ENCODE measurements at places on chromosomes 2 and 18.
A peak's percentile ranks its signal among the peaks of the same experiment; 100 is the strongest.

GRCh38 chr2:219511547-219512325 lies 2.5 kb upstream of the ASIC4 start:
- peaks cover 53% of the 10 kb centered on the region for H3K27me3 ChIP-seq
- H3K36me3 ChIP-seq = no peaks in the 10 kb centered on the region
- peaks cover 22% of the 10 kb centered on the region for H3K4me1 ChIP-seq
- no peak overlapping the region for H3K4me3 ChIP-seq

DNA sequence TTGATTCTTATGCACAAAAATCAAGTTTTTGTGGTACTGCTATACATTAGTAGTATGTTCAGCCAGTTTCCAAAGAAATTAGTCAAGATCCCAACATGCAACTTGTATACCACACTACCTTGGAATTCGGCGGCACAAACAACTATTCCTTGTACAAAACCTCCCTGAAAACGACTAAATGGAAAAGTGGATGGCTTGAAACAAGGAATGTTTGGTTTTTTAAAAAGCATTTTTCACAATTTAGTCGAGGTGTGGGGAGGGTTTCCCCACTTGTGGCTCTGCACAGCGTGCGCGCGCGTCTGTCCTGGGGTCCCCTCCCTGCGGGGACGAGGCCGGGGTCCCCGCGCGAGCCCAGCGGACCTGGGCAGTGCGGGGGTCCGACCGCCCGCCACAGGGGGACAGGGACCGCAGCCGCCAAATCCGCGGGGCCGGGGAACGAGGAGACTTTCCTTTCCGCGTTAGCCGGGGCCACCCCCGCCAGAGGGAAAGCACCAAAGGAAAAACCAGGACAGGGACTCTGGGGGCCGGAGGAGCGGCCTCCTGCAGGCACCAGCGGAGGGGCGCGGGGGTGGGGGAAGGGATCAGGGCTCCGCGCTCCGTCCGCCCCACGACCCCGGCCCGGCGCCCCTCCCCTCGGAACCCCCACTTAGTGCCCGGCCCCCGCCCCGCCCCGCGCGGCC lies 534 bp upstream of the SOCS6 start:
- H3K27me3 ChIP-seq = peaks cover 6% of the 10 kb centered on the region
- no peak overlapping the region for H3K27ac ChIP-seq
- no peaks in the 10 kb centered on the region for H3K36me3 ChIP-seq
- peak; percentile 68 for DNase-seq

DNA sequence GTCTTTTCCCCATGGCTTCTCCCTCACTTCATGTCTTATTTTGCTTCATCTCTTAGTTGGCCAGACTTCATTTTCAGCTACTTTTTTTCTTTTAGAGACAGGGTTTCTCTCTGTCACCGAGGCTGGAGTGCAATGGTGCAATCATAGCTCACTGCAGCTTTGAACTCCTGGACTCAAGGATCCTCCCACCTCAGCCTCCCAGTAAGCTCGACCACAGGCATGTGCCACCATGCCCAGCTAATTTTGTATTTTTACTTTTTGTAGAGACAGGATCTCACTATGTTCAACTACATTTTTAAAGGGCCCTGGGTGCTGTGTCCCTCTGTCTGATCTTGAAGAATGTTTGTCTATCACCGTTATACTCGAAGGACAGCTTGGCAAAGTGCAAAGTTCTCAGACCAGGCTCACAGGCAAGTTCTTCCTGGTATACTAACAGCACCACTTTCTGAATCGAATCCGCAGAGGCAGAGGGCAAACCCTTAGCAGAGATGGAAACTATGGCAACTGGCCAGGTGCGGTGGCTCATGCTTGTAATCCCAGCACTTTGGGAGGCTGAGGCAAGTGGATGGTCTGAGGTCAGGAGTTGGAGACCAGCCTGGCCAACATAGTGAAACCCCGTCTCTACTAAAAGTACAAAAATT lies 60.9 kb downstream of the SOWAHC start:
- H3K4me1 ChIP-seq = no peaks in the 10 kb centered on the region
- H3K36me3 ChIP-seq = no peaks in the 10 kb centered on the region
- no peak overlapping the region for H3K27ac ChIP-seq

DNA sequence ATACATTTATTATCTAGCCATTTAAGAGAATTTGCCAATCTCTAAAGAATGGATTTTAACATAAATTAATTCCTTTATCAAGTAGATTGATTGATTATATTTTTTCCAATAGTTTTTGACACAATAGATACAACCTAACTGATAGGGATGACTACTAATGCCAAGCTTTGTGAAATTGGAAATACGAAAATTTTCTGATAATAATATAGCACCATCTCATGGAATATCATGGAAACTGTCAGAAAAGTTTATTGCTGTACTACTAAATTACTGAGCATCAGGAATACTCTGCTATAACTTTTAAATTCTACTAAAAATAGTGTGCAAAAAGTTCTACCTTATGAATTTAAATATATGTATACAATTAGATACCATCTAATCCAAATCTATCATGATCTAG lies 101.8 kb upstream of the MAP2 start:
- DNase-seq = no peak
- no peaks in the 10 kb centered on the region for H3K27me3 ChIP-seq
- no peaks in the 10 kb centered on the region for H3K36me3 ChIP-seq
- no peak overlapping the region for H3K27ac ChIP-seq
- no peak overlapping the region for H3K4me3 ChIP-seq

GRCh38 chr2:180048251-180048650 lies 41.2 kb upstream of the CWC22 start:
- peaks cover 4% of the 10 kb centered on the region for H3K27me3 ChIP-seq
- H3K4me1 ChIP-seq = no peaks in the 10 kb centered on the region
- no peak for DNase-seq
- H3K27ac ChIP-seq = no peak overlapping the region
- no peaks in the 10 kb centered on the region for H3K36me3 ChIP-seq

DNA sequence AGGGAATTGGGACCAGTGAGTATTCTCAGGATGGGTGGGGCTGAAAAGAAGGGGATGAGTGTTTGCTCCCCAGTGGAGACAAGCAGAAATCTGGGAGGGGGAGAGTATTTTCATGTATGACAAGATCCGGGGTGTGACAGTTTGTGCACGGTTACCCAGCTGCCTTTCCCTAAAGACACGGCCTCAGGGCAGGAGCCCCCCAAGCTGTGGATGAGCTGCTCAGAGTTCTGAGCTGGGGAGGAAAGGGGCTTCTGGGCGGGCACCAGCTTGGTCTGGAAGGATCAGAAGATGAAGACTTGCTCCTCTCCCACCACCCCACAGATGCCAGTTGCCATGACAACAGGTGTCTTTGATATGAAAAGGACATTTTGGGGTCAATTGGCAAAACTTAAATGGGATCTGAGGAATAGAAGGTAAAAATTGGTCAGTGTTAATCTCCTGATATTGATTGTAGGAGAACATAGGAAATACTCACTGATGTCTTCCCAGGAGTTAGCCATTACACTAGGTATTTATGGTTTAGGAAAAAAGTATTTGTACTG lies 29.2 kb downstream of the ZCCHC2 start:
- no peak overlapping the region for H3K27ac ChIP-seq
- H3K36me3 ChIP-seq = peaks cover 40% of the 10 kb centered on the region
- no peaks in the 10 kb centered on the region for H3K27me3 ChIP-seq
- peaks cover 37% of the 10 kb centered on the region for H3K4me1 ChIP-seq
- DNase-seq = no peak
- no peak overlapping the region for H3K4me3 ChIP-seq

DNA sequence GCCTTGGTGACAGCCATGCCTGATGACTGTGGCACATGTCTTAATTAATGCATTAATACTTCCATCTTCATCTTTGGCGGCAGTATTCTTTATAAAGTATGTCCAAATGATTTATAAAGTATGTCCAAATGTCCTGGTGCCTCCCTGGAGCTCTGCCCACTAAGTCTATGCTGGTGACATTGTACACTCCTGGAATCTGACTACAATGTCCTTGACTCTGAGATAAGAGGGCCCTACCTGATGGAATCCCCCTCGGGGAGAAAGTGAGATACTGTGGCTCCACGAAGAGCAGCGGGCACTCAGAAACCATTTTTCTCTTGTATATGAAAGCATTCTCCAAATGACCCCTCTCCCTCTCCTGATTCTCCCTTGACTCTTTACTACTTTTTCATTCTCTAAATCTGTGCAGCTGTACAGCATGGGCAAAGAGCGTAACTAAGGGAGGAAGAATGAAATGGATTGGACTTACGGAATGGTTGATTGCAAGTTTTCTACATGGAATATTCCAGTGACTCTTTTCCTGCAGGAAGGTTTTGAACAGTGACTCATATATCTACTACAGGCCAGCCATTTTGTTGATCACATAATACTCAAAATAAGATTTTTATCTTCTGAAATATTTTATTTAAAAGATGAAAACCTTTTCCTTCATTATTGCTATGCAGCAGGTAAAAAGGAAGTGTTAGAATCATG lies 17.3 kb downstream of the RAB12 start:
- H3K27ac ChIP-seq = no peak overlapping the region
- no peak overlapping the region for H3K4me3 ChIP-seq
- H3K27me3 ChIP-seq = no peaks in the 10 kb centered on the region
- H3K4me1 ChIP-seq = peaks cover 29% of the 10 kb centered on the region

GRCh38 chr2:31207790-31208189 lies 9.5 kb downstream of the CAPN14 start:
- DNase-seq = no peak
- no peaks in the 10 kb centered on the region for H3K36me3 ChIP-seq
- no peak overlapping the region for H3K4me3 ChIP-seq
- H3K4me1 ChIP-seq = no peaks in the 10 kb centered on the region

- no peak overlapping the region for H3K27ac ChIP-seq
- no peak overlapping the region for H3K4me3 ChIP-seq
- DNase-seq = no peak
- no peaks in the 10 kb centered on the region for H3K27me3 ChIP-seq
- H3K36me3 ChIP-seq = no peaks in the 10 kb centered on the region
Observed at GRCh38 chr2:12543978-12544558, 172.7 kb upstream of the TRIB2 start.

- H3K27me3 ChIP-seq = no peaks in the 10 kb centered on the region
- H3K36me3 ChIP-seq = no peaks in the 10 kb centered on the region
- H3K4me3 ChIP-seq = no peak overlapping the region
- H3K4me1 ChIP-seq = no peaks in the 10 kb centered on the region
- DNase-seq = no peak
Observed at GRCh38 chr2:132547090-132547687, 122.8 kb downstream of the LYPD1 start.

- no peaks in the 10 kb centered on the region for H3K36me3 ChIP-seq
- H3K4me3 ChIP-seq = no peak overlapping the region
- DNase-seq = no peak
- no peak overlapping the region for H3K27ac ChIP-seq
Observed at GRCh38 chr2:20444993-20445910, 1.6 kb upstream of the RHOB start.

DNA sequence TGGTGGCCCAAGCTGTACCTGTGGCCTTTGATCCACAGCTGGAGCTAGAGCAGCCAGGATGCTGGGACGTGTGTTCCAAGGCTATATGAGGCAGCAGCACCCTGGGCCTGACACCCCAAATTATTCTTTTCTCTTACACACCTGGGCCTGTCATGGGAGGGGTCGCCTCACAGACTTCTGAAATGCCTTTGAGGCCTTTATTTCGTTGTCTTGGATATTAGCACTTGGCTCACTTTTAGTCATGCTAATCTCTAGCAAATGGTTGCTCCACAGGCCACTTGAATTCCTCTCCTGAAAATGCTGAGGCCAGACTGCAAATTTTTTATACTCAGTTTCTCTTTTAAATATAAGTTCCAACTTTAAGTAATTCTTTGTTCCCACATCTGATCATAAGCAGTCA lies 22.0 kb upstream of the IL1R2 start:
- peaks cover 47% of the 10 kb centered on the region for H3K27me3 ChIP-seq
- H3K4me3 ChIP-seq = no peak overlapping the region
- H3K27ac ChIP-seq = no peak overlapping the region

GRCh38 chr2:5379811-5380210 lies 312.4 kb upstream of the SOX11 start:
- H3K27me3 ChIP-seq = no peaks in the 10 kb centered on the region
- no peak for DNase-seq
- no peak overlapping the region for H3K27ac ChIP-seq
- H3K4me3 ChIP-seq = no peak overlapping the region
- H3K36me3 ChIP-seq = peaks cover 5% of the 10 kb centered on the region
